Motor neuron (in vitro differentiated cells): ENCODE measurements at places on chromosomes 1 and 21. TPM values are rescaled to one million over a fixed set of nuclear protein-coding genes. Genes with fewer than 3 reads are reported as not detected.

The GNL2 gene
- total RNA-seq = 109 and 120 TPM in 2 replicates

The MPL gene
- total RNA-seq = not detected in 2 replicates

The C1orf94 gene
- 0.19 and 0.34 TPM in 2 replicates for total RNA-seq

The GPR3 gene
- 3.9 and 4.0 TPM in 2 replicates for total RNA-seq

The FAM177B gene
- total RNA-seq = 0.97 TPM in 1 of 2 replicates, not detected in the other

The EFNA4 gene
- 10.9 and 11.0 TPM in 2 replicates for total RNA-seq

The UBL4B gene
- not detected in 2 replicates for total RNA-seq

The OR10K2 gene
- total RNA-seq = 0.38 TPM in 1 of 2 replicates, not detected in the other

The NEK2 gene
- total RNA-seq = 0.78 and 0.97 TPM in 2 replicates

The CYP4A11 gene
- 0.30 and 0.70 TPM in 2 replicates for total RNA-seq

The PLEKHG5 gene
- total RNA-seq = 16.7 and 19.6 TPM in 2 replicates

The TPTE gene
- total RNA-seq = not detected in 2 replicates

The NCAM2 gene
- total RNA-seq = 0.35 and 0.38 TPM in 2 replicates

The PRDM16 gene
- 0.18 and 1.3 TPM in 2 replicates for total RNA-seq

The FGR gene
- total RNA-seq = not detected in 2 replicates

The CLDN14 gene
- total RNA-seq = not detected in 2 replicates

The LRRC39 gene
- total RNA-seq = 2.2 and 3.0 TPM in 2 replicates

The SPRTN gene
- total RNA-seq = 19.8 and 20.2 TPM in 2 replicates

The TRIM58 gene
- total RNA-seq = not detected in 2 replicates

The APCS gene
- not detected in 2 replicates for total RNA-seq

The VTCN1 gene
- 1.5 and 2.0 TPM in 2 replicates for total RNA-seq

The CLCA1 gene
- not detected in 2 replicates for total RNA-seq

The CD244 gene
- total RNA-seq = 3.6 and 3.7 TPM in 2 replicates

The CTXND2 gene
- total RNA-seq = 0.21 TPM in 1 of 2 replicates, not detected in the other

The SPRR2E gene
- not detected in 2 replicates for total RNA-seq

The CBR3 gene
- total RNA-seq = 6.1 and 14.3 TPM in 2 replicates

The GIPC2 gene
- total RNA-seq = 0.09 and 0.23 TPM in 2 replicates

The ZZZ3 gene
- 69.5 and 72.7 TPM in 2 replicates for total RNA-seq

The CA6 gene
- total RNA-seq = 0.39 TPM in 1 of 2 replicates, not detected in the other

The ZNF695 gene
- not detected in 2 replicates for total RNA-seq

The ACTA1 gene
- 0.36 and 0.69 TPM in 2 replicates for total RNA-seq

The SPRR2F gene
- 0.41 TPM in 1 of 2 replicates, not detected in the other for total RNA-seq

The IL24 gene
- 0.85 TPM in 1 of 2 replicates, not detected in the other for total RNA-seq

The TARS2 gene
- 34.3 and 42.4 TPM in 2 replicates for total RNA-seq

The OBSCN gene
- 6.1 and 10.3 TPM in 2 replicates for total RNA-seq

The ADAMTS4 gene
- total RNA-seq = 15.6 and 17.9 TPM in 2 replicates

The BMP8B gene
- total RNA-seq = 1.6 and 1.7 TPM in 2 replicates

The AP4B1 gene
- total RNA-seq = 21.8 and 22.4 TPM in 2 replicates

The BGLAP gene
- total RNA-seq = 0.79 and 1.1 TPM in 2 replicates

The FMN2 gene
- 29.0 and 35.4 TPM in 2 replicates for total RNA-seq

The SPATA21 gene
- total RNA-seq = 0.07 and 0.15 TPM in 2 replicates
